Stimulated activated CD8-positive, alpha-beta memory T cell treated with anti-CD3 and anti-CD28 coated beads, Interleukin-4, amount 100 ng/mL, for 24 hours (primary cell): ENCODE measurements at places on chromosomes 1 and 21.

- DNase-seq = no peak
Observed at GRCh38 chr1:209218113-209218512, 365.4 kb upstream of the CAMK1G start.

GRCh38 chr1:121418369-121419049, 233.7 kb downstream of the SRGAP2C start:
- no peak for DNase-seq

GRCh38 chr1:226629896-226630550, 81.5 kb downstream of the STUM start:
- no peak for DNase-seq

DNA sequence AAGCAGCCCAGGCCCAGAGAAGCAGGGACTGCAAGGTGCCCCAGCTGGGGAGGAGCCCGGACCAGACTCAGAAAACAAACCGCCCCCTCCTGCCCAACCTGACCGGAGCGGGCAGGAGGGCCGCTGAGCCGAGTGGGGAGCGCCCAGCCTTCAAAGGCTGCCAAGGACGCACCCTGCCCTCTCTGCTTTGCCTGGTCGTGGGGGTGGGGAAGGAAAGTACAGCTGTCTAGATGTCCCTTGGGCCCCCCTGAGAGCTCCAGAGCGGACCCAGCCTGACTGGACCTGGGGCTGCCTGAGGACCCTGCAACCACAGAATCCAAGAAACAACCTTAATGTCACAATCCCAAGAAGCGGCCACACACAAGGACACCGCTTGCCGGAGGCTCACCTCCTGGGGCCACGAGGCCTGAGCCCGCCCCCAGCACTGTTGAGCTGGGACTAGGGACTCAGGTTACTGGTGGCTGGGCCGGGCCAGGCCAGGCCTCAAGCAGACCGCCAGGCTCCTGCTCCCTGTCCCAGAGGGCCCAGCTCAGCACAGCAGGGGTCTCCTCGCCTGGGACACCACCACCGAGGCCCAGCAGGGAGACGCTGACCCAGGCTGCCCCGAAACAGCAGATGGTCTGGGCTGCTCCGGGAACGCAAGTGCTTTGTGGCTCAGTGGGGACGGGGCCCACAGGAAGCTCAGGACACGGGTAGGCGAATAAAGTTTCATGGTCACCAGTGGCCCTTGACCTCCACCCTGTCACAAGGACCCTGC, 1.4 kb downstream of the DVL1 start:
- no peak for DNase-seq

DNA sequence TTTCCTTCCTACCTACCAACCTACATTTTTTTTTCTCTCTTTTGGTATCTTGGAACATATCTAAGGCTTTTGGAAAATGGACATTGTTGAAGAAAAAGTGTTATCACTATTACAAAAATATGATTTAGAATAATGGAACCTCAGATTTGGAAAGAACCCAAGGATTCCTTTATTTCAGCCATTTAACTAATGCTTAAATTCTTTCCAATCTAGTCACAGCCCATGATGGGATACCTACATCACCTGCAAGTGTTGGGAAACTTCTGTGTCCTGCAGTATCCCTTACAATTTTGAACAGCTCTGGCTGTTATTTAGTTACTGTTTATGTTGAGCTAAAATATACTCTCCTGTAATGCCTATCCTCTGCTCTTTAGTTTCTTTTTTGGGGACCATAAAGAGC, 22.3 kb upstream of the APOBEC4 start:
- no peak for DNase-seq

GRCh38 chr1:207951652-207952051, 40.7 kb upstream of the CD34 start:
- DNase-seq = no peak

DNA sequence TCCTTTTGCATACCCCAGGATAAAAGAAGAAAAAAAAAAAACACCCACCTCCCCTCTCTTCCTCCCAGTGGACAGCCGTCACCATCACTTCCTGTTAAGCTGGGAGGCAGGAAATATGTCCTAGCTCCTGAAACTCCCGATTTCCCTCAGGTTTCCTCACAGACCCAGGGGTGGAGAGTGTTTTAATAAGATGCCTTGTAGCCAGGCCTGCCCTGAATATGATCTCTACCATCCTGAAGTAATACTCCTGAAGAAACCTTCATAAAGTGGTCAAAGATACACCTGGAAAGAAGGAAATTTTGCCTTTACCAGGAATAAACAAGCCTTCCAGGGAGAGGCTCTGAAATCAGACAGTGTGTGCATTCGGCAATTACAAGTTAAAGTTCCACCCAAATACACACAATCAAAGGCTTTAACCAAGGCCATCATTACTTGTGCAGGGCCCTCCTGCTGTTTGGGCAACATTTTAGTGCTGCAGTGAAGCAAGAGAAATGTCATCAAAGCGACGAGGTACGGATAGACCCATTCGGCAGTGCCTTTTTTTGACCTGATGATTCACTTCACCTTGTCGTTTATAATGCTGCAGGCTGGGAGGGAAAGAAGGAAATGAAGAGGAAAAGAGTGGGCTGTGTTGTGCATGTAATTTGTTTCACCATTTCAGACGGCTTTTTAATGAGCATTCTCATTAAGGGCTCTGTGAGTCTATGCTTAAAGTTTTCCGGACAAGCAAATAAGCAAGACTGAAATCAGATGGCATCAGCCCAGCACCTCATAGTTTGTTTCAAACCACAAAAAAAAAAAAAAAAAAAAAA, 41.0 kb upstream of the RASAL2 start:
- no peak for DNase-seq

- DNase-seq = no peak
Observed at GRCh38 chr1:170395149-170395548, 136.8 kb upstream of the GORAB start.

DNA sequence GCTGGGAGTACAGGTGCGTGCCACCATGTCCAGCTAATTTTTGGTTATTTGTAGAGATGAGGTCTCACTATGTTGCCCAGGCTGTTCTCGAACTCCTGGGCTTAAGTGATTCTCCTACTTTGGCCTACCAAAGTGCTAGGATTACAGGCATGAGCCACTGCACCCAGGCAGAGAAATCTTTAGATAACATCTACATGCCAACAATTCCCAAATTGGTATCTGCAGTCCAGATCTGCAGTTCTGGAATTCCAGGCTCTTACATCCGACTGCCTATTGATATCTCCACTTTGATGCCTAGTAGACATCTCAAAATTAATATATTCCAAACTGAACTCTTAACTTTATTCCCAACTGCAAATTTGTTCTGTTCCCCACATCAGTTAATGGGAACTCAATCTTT, 23.3 kb downstream of the INAVA start:
- no peak for DNase-seq
